ENCODE measurements at places on chromosomes 3 and 15.

GRCh38 chr15:69666441-69666882, 213.8 kb downstream of the RPLP1 start:
- DNase-seq: peak; percentile 19

DNA sequence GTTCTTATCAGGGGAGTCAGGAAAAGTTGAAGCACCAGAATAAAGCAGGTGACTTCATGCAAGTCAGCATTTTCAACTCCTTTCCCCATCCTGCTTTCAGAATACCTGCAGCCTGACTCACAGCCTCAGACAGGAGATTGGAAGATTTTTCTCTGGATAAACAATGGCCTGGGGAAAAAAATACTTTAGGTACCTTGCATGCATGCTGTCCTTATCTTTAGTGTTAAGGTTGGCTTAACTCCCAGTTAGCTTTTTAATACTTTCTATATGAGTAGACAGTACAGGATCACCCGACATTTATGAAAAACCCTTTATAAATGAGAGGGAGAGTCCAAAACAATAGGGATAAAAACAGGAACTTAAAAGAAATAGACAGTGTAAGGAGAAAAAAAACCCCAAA, 53.6 kb downstream of the PAK2 start:
- peak; percentile 95 for DNase-seq

DNA sequence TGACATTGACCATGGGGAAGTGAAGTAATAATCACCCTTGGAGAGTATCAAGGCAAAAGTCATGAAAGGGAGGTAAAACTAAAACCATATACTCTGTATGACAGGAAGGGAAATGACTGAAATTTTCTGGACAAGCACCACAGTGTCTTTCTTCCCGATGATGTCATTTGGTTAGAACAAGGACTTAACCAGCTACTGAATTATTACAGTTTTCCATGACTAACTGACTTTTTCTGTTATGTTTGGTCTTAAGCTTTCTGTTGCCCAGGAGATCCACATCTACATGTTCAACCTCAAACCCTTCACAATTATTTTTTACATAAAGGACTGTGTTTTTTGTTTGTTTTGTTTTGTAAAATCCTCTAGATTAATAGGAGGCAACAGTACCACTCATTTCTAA, 191.9 kb upstream of the IL12A start:
- DNase-seq: peak; percentile 71

DNA sequence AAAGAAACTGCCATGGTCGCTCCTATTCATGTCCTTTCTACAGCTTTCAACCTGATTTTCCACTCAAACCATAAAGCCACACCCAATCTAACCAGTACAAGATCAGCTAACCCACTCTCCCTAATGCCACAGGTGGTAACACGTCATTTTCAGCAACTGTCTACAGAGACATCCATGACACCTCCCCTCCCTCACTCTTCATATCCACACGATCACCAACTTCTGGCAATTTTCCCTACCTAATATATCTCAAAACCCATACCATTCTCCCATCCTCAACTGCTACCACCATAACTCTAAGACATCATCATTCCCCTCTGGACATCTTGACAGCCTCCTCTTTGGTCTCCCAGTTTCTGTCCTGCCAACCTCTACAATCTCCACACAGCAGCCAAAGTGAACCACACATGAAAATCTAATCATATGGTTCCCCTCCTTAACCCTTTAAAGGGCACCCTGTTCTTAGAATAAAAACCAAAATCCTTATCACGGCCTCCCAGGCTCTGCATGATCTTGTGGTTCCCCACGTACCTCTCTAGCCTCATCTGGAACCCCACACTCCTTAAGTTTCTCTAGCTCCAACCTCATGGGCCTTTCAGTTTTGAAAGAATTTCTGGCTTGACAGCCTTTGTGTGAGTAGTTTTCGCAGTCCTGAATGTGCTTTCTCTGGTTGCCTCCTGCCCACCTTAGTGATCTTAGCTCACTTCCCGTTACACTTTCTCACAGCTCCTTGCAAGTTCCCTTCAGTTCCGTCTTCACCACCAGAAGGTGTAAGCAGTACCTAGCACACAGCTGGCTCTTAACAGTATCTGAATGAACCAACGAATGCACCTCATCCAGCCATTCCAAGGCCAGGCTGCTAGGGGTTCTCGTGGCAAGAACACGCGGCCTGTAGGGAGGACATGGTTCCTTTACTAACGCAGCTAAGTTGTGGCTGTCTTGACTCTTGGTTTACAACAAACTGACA, 33.4 kb downstream of the SPINK8 start:
- peak; percentile 7 for DNase-seq

DNA sequence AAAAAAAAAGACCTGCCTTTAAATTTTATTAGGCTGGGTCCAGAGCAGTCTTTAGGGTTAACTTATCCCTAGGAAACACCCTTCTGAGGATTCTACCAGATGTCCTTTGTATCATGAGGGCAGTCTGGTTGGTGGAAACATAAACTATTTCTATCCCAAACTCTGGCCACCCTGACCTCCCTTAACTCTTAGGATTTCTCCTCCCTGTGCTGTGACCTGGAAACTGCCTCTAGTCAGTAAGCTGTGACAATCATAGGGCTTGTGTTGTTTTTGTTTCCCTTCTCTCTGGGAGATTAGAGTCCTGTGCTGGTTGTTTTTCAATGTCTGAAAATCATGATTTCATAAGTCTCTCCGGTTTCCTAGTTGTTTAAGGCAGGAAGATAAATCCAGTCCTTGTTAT, 78.1 kb downstream of the TNFAIP8L3 start:
- DNase-seq: no peak

DNA sequence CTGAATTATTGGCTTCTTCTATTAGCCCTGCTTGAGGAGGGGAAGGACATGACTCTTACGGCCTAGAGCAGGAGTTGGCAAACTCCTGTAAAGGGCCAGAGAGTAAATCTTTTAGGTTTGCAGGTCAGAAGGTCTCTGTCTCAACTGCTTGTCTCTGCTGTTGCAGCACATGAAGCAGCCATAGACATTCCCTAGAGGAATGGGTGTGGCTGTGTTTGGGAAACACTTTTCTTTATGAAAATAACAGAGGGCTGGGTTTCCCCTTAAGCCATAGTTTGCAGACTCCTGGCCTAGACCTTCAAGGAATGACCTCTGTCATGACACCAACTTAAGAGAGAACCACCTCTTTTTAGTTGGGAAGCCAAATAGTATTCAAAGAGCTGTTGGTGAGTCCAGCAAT, 10.3 kb downstream of the TRAK1 start:
- DNase-seq: no peak

DNA sequence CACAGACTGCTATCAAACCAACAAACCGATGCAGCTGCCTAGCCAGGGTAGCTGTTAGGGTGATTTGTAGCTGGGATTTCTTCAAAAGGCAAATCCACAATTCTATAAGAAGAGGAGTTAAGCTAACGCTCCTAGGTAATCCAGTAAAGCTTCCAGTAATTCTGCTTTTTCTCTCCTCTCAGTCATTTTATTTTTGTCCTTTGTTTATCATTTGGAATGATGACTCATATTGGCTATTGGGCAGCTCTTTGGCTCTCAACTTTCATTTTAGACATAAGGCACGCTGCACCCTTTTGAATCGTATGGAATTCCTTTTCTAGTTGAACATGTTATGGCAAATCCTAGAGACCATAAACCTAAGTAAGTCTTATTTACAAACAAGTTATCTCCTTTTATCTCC, 53.2 kb upstream of the PPARG start:
- peak; percentile 24 for DNase-seq

DNA sequence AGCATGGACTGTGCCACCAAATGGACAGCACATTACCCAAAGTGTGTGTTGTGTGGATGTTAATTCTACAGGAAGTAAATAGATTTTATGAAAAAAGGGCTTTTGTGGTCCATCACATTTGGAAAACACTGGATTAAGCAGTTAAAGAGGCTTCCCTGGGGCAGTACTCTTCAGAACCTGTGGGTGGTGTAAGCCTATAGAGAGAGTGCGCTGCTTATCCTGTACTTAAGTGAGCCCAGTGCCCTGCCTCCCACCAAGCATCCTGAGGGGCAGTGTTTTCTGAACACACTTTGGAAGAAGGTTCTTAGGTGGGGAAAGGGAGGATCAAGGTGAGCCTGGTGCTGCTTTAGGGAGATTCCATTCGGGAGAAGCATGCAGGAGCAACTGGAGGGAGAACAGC, 10.9 kb downstream of the TTLL3 start:
- no peak for DNase-seq

- DNase-seq: no peak
Measured at GRCh38 chr3:17980863-17981262, 238.4 kb upstream of the TBC1D5 start.

GRCh38 chr15:56261854-56262509, 18.3 kb upstream of the RFX7 start:
- peak; percentile 30 for DNase-seq

GRCh38 chr3:130539005-130539404, 22.0 kb downstream of the COL6A6 start:
- peak; percentile 38 for DNase-seq

- DNase-seq: peak; percentile 53
Measured at GRCh38 chr15:37425541-37425940, 325.2 kb upstream of the MEIS2 start.

DNA sequence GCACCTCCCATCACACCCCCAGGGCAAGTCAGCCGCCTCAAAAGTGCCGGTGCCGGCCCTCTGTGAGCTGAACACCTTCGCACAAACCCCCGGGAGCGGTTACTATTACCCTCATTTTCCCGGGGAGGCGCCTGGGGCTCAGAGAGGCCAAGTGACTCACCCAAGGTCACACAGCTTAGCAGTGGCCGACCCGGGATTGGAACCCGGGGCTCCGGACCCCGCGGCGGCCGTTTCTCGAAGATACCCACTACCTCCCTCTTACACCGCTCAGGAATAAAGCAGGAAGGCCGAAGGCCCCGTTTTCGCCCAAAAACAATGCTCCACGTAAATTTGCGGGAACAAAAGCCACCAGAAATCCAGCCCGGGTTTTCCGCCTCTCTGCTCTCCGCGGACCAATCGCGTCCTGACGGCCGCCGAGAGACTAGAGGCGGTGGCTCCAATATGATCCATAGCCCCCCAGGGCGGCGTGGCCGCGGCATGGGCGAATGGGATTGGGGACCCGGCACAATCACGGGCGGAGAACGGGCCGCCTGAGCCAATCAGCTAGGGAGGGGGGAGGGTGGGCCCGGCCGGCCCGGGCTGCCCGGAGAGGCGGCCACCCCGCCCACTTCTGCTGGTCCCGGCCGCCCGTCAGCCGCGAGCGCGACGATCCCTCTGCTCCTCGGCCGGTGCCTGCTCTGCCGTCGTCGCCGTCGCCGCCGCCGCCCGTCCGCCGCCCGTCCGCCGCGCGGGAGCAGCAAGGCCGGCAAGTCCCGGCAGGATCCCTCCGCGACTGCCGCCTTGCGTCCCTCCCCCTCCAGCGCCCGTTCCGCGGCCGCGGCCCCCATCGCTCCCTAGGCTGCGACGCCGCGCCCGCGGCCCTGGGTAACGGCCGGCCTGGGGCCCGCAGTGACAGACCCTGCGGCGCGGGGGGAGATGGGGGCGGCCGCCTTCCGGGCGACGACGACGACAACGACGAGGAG, 177.0 kb downstream of the OR4M2 start:
- DNase-seq: no peak

DNA sequence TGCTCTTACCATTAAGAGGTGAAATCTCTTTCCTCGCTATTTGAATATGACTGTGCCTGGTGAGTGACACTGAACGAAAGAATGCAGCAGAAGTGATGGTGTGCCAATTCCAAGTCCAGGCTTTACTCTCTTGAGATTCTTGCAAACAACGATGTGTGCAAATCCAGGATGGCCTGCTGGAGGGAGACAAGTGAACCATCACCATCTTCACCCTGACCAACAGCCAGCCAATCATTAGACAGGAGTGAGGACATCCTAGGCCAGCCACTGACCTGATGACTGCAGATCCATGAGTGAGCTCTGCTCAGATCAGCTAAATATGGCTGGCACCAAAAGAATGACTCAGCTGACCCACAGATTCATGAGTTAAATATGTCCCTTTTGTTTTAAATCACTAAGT, 878.0 kb downstream of the PDCD6IP start:
- no peak for DNase-seq

All from EL (cell line).